ENCODE measurements at places on chromosomes 12 and 14.

DNA sequence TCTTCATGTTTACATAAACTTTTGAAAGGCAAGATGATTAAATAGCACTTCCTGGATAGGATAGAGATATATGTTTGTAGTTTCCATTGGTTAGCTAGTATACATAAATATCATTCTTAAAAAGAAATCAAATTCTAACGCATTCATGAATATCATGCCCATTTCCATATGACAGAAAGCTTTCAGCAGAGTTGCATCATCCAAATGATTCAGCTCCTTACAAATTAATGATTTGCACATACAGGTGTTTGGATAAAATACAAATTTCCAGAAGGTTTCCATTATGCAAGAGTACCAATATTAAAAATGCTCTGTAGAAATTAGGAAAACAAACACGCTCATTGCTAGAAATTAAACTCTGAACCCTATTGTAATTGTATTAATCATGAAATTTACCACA lies 264.4 kb downstream of the FOXG1 start:
- no peak for DNase-seq

DNA sequence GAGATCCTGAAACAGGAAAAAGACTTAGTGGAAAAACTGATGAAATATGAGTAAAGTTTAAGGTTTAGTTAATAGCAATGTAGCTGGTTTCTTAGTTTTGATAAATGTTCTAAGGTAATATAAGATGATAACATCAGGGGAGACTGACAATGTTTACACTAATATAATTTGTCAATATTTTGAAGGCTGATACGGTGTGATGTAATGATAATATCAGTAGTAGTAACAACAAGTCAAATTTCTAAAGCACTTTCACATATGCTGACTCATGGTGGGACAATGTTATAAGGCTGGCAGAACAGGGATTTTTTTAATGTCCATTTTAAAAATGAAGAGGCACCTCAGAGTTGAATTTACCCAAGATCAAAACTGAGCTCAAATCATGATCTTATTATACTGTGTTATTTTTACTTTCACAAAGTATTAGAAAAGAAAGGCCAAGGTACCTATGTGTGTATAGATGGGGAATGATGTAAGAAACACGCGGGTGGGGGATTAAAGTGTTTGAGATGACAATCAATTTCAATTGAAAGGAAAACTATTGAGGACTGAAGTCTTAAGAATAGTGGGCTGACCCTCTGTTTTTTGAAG lies 2.4 kb upstream of the FLRT2 start:
- DNase-seq = no peak

- no peak for DNase-seq
These were observed 12.5 kb upstream of the EML1 start for GRCh38 chr14:99780690-99781089.

- DNase-seq = peak; percentile 68
These were observed 21.8 kb downstream of the GOLGA3 start for GRCh38 chr12:132806857-132807256.

GRCh38 chr12:123961585-123962345 lies 10.9 kb downstream of the CCDC92 start:
- DNase-seq = no peak

DNA sequence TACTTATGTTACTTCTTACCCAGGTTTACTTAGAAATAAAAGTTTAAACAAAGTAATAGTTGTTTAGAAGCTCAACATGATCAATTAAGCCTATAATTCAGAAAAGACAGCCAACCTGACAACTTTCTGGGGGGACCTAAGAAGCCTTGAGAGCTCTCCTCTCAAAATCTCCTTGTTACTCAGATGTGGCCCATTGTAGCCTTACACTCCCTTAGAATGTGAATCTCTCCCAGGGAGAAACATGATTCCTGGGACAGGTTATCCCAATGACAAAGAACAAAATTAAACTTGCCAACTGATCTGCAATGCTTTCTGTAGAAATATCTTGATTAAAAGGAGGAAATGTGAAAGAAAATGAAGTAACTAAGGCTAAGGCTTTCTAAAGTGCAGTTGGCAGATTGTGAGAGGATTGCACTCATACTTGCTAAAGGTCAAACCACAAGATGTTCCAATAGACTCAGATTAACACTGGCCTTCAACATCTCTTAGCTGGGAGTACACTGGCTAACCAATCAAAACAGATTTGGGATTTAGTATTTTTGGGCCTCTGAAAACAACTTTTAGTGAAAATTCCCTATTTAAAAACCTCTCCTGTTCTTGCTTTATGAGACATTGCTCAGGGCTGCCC lies 72.3 kb upstream of the TMX1 start:
- DNase-seq = no peak

- DNase-seq = peak; percentile 64
These were observed 29.1 kb downstream of the CHST11 start for GRCh38 chr12:104485651-104486362.

Data from stimulated activated CD4-positive, alpha-beta T cell treated with anti-CD3 and anti-CD28 coated beads, Interleukin-15, amount 100 ng/mL, for 24 hours (primary cell).